Activated T-helper 2 cell treated with anti-CD3 and anti-CD28 coated beads, Interferon-gamma antibody, Interleukin-2, Interleukin-4, amounts not matched to agents 10 μg/mL and 5 μg/mL and 100 μg/mL, durations not matched to agents 14 hours and 24 hours and 36 hours (primary cell): ENCODE measurements at places on chromosomes 7 and 10. TPM values are rescaled to one million over a fixed set of nuclear protein-coding genes. Genes with fewer than 3 reads are reported as not detected.

DNA sequence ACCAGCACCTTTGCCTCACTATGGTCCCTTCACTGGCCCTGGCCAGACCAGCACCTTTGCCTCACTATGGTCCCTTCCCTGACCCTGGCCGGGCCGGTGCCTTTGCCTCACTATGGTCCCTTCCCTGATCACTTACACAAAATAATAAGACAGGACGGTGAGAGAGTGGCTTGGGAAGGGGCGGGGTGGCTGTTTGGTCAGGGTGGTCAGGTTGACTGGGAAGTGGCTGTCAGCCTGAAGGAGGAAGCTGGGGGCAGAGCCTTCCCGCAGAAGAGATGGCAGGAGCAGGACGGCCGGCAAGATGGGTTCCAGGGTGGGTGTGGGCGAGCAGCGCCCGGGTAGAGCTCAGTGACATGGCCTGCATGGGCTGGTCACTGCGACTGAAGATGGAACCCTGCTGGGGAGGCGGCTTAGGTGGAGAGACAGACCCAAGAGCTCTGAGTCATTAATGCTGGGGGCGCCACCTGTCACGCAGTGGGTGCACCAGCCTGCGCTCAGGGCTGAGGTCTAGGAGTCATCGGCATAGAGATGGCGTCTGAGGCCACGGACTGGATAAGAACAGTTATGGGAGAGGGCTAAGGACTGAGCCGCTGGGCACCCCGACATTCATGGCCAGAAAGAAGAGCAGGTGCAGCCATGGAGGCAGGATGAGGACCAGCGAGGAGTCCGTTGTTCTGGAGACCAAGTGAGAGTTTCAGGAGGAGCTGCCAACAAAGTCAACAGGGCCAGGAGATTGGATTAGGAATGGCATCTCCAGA lies 91.8 kb downstream of the CHST15 start:
- no peak for DNase-seq

DNA sequence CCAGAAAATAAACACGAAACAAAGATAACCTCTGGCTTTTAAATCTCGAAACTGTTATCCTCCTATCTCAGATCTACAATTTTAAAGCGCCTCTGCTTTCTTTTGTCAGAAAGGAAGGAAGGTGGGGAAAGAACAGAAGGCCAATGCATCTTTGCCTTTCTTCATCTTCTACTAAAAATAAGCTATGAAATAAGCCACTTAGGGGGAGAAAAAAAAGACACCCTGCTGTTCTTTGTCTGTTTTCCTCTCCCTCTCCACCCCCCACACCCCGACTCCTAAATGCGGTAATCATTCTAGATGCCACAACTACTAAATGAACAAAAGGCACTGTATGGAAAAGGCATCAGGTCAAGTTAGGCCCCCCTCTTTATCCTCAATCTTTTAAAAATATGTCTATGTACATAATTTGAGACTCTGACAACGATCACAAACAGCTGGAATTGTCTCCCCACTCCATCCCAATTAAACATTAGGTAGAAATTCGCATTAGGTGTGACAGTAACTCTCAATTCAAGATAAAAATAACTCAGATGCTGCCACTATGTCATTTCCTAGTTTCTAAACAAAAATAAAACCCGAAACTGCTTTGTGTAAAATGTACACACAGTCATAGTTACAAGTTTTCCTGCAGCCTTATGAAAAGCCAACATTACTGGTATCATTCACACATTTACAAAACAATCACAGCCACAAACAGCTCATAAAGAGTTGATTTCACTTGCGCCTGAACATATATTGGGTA lies 2.4 kb downstream of the UBE2H start:
- no peak for DNase-seq

DNA sequence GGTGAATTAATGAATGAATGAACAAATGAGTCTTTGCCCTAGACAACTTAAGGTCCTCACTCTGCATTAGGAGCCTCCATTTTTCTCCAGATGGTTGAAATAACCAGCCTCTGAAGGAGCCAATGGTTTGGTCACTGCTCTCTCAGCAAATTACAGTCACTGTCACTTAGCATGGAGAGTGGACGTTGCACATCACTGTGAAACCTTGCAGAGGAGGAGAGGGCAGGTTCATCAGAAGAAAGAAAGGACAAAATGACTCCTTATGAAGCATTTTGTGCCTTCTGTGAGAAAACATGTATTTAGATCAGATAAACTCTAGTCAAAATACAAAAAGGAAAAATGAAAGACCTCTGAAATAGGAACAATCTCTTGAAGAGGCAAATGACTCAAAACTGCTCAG lies 6.6 kb upstream of the ATP6V0A4 start:
- DNase-seq, result no peak

DNA sequence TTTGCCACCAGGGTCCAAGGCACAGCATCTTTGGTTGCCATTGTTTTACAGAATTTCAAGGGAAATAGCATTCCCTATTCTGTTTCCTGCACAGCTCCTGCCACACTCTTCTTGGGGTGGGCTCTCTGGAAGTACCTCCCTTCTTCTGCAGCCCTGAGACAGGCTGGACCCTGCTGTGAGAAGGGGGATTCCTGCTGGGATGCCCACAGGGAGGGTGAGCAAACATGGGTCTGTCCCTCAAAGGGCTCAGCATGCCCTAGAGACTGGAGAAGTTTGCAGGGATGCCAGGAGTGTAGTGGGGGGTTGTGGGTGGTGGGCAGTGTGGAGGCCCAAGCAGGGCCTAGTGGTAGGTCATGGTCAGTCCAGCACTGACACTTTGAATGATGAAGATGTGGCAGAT lies 222.2 kb upstream of the GPR26 start:
- DNase-seq, result no peak

GRCh38 chr7:108026116-108026515 lies 23.2 kb upstream of the LAMB1 start:
- DNase-seq, result no peak

GRCh38 chr7:110645616-110646015 lies 445.3 kb upstream of the LRRN3 start:
- no peak for DNase-seq

- DNase-seq, result no peak
These were observed 12.8 kb downstream of the ZMIZ2 start for GRCh38 chr7:44761207-44762161.

DNA sequence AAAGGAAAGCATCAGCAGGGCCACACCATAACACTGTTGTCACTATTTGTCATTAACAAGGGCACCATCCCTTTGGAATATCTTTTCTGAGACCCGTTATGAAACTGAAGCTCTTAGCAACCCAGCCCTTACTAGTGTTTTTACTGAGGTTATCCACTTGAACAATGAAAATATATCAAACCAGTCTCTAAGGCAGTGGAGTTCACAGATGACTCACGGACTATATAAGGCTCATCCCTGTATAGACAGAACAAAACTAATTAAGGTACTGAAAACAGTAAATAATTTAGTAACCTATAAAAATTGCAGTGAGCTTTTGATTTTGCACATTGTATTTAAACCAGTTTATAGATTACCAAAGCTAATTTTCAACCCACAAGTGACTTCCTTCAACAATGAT lies 196.0 kb downstream of the ELAPOR2 start:
- no peak for DNase-seq

DNA sequence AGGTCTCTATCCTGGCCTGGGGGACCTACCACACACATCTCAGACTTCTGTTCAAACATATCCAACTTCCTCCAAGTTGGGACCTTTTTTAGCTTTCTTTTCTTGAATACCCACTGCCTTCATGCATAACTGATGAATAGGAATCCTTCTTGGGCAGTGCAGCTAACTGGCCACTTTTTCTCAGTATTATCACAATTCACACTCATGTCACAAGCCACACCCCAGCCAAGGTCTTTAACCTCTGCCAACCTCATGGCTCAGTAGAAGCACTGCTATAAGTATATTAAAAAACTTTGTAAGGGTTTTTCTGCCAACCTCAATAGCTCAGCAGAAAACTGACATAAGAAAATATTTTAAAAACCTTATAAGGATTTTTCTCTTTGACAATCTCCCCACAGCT lies 44.5 kb downstream of the HHEX start:
- DNase-seq, result no peak

DNA sequence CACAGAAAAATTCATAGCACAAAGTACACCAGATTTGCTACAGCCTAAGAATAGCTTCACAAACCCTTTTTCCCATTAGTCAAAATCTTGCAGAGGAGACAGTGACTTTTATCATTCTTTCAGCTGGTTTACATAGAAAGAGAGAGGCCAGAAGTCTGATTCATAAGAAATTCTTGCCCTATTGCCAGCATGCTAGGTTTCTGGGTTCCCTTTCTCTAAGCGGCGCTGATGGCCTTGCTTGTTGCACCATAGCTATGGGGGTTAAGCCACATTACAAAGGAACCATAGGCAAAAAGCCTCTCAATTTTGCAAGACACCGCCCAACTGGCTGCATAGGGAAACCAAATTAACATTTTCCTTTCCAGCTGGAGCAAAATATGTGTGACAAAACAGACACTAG lies 87.4 kb downstream of the ZNF467 start:
- no peak for DNase-seq

Gene HOXA10
- not detected in 2 replicates for total RNA-seq

Gene TMEM229A
- total RNA-seq, result not detected in 2 replicates

Gene SPDYE1
- total RNA-seq, result not detected in 2 replicates

Gene TMEM178B
- total RNA-seq, result 0.30 and 0.41 TPM in 2 replicates

Gene C1QL3
- 0.07 and 0.14 TPM in 2 replicates for total RNA-seq

Gene OR13A1
- not detected in 2 replicates for total RNA-seq

Gene NOS3
- total RNA-seq, result 9.8 TPM in 2 replicates

Gene ZNF853
- 0.23 TPM in 2 replicates for total RNA-seq
